ENCODE measurements at places on chromosomes 7 and 10. TPM values are rescaled to one million over a fixed set of nuclear protein-coding genes. Genes with fewer than 3 reads are reported as not detected.

GRCh38 chr7:122273117-122273516, 31.4 kb downstream of the FEZF1 start:
- H3K4me1 ChIP-seq = no peaks in the 10 kb centered on the region
- DNase-seq = no peak
- H3K27me3 ChIP-seq = no peaks in the 10 kb centered on the region
- no peak overlapping the region for H3K4me3 ChIP-seq
- H3K36me3 ChIP-seq = no peaks in the 10 kb centered on the region

DNA sequence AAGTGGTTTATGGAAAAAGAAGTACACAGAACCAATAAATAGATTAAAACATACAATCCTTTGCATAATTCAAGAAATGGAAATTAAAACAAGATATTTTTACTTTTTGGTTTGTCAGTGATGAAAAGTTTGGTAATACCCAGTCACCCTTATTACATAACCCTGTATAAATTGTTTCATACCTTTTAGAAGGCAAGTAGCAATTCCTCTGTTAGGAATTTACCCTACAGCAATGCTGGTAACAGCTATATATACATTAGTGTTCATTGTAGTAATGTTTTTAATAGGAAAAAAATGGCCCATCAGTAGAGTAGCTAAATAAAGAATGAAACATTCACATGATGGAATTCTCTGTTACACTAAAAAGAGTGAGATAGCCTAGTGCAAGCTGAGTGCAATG, 42.7 kb downstream of the PTPN12 start:
- H3K27ac ChIP-seq = no peak overlapping the region
- no peak for DNase-seq
- no peaks in the 10 kb centered on the region for H3K4me1 ChIP-seq
- H3K36me3 ChIP-seq = peaks cover 2% of the 10 kb centered on the region

DNA sequence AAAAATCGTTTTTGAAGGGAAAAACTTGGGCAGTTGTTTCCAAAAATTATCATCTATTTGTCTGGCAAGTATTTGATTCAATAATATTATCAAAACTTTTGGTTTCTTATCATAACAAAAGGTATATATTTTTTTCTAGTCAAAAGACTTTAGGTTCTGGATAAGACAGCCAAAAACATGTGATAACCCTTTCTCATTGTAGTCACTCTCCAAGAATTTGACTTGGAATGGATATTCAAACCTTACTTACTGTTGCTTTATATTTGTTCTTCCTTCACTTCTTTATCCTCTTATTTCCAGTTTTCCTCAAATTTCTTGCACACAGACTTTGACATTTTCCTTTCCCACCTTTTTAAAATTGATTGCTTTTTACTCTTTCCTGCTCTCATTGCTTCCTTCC, 140.9 kb upstream of the FAM3C start:
- H3K36me3 ChIP-seq = no peaks in the 10 kb centered on the region
- no peaks in the 10 kb centered on the region for H3K4me1 ChIP-seq
- no peaks in the 10 kb centered on the region for H3K27me3 ChIP-seq
- H3K27ac ChIP-seq = no peak overlapping the region
- no peak overlapping the region for H3K4me3 ChIP-seq
- DNase-seq = no peak

- no peak overlapping the region for H3K27ac ChIP-seq
- H3K4me3 ChIP-seq = no peak overlapping the region
- H3K36me3 ChIP-seq = no peaks in the 10 kb centered on the region
- DNase-seq = no peak
- H3K27me3 ChIP-seq = no peaks in the 10 kb centered on the region
Observed at GRCh38 chr7:75776295-75776971, 4.4 kb upstream of the CCL26 start.

- H3K36me3 ChIP-seq = no peaks in the 10 kb centered on the region
- H3K4me1 ChIP-seq = no peaks in the 10 kb centered on the region
- H3K27ac ChIP-seq = no peak overlapping the region
Observed at GRCh38 chr7:114660126-114660486, 245.5 kb downstream of the FOXP2 start.

DNA sequence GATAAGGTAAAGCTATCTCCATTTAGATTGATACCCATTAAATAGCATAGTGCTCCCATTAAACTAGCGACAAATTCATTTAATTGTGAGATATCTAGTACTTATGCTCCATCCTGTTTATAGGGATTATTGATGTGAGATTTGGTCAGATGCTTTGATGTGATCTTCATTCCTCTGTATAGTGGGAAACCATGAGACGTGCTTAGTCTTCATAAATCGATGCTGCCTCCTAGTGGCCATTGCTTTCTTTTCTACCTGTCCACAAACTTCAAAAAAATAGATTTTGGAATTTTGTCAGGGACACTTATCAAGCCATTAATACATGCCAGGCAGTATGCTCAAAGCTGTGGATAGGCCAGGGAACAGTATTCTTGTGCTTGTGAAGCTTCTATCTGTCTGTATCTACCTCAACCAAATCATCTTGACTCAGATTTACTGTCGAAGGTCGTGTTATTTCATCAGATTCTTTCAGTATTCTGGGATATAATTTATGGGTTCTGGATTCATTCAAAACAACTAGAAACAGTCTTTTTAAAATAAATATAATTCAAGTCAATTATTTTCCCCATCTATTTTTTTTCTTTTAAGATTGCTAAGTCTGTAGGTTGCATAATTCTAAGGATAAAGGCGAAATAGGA, 12.0 kb downstream of the LSM8 start:
- H3K4me3 ChIP-seq = no peak overlapping the region
- peaks cover 5% of the 10 kb centered on the region for H3K36me3 ChIP-seq
- H3K4me1 ChIP-seq = no peaks in the 10 kb centered on the region

DNA sequence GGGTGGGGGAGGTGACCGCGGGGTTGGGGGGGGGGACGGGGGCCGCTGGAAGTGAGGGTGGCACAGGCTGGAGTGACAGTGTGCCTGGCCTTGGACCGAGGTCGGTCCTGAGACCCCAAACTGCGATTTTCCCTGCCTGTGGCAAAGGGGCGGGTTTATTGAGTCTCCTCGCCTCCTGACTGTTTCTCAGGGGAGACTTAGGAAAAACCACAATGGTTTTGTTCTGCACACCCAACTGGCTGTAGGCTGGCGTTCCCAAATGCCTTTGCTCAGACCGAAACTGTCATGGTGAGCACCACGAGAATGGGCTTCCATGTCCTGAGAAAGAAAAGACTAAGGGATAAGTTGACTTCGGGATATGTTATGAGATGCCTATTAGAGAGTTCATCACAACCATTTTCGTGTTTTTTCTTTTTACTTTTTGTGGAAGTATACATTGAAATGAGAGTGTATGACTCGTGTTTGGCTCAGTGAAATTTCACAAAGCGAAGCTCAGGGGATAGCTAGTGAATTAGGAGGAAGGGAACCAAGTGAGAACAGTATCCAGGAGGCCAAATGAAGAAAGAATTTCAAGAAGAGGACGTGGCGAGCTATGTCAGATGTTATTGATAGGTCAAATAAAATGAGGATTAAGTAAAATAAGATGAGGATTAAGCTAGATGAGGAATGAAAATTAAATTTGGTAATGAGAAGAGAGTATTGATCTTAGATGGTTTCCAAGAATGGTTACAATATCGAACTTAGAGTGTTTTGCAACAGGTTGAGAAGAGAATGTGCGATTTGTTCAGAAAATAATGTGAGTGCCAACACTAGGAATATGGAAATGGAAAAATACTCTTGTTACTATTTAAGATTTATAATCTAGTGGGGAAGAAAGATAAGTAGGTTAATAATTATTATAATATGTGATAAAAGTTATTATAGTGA, 918 bp downstream of the NET1 start:
- DNase-seq = no peak
- H3K27me3 ChIP-seq = no peaks in the 10 kb centered on the region
- no peaks in the 10 kb centered on the region for H3K36me3 ChIP-seq
- peak overlapping the region; percentile 81 for H3K27ac ChIP-seq
- H3K4me1 ChIP-seq = peaks cover 10% of the 10 kb centered on the region

- H3K36me3 ChIP-seq = peaks cover 35% of the 10 kb centered on the region
- no peaks in the 10 kb centered on the region for H3K4me1 ChIP-seq
- DNase-seq = peak; percentile 69
- H3K27me3 ChIP-seq = no peaks in the 10 kb centered on the region
- no peak overlapping the region for H3K27ac ChIP-seq
Observed at GRCh38 chr10:101575580-101576210, 12.4 kb downstream of the POLL start.

DNA sequence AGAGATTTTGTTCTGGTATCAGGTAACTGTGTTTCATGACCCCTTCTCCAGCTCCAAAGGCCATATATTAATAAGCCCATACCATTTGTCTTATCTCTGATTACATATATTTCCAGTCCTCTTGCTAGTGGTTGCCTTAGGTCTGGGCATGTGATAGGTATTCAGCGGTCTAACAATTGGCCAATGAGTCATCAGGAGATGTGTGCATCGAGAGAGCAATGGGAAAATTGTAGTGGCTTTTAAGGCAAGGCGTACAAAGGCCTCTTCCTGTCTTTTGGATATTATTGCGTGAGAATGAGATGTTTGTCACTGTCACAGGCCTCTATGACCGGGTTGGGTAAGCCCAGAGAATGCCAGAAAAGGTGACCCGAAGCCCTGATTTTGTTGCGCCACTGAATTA, 38.6 kb upstream of the SFRP5 start:
- no peak overlapping the region for H3K4me3 ChIP-seq
- no peaks in the 10 kb centered on the region for H3K4me1 ChIP-seq
- H3K27me3 ChIP-seq = no peaks in the 10 kb centered on the region
- H3K36me3 ChIP-seq = no peaks in the 10 kb centered on the region
- no peak for DNase-seq

DNA sequence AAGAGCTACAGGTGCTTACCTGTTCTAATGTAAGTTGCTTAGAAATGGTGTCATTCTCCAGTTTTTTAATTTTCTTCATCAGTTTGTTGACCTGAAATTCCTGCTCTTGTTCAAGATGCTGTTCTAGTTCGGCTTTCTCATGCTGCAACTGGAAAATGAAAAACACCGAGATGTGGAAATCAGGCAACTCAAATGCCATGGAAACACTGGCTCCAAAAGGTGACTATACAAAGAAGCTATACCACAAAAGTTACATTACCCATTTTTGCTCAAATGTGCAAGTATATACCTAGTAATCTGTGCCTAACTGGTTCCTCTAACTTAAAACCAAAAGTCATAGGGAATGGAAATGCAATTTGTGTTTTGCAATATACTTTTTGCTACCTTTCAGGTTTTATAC, 73.8 kb downstream of the CCDC6 start:
- H3K4me1 ChIP-seq = no peaks in the 10 kb centered on the region
- H3K27ac ChIP-seq = no peak overlapping the region
- no peak overlapping the region for H3K4me3 ChIP-seq
- peaks cover 3% of the 10 kb centered on the region for H3K36me3 ChIP-seq

GRCh38 chr7:21717323-21717722, 174.5 kb downstream of the DNAH11 start:
- H3K27ac ChIP-seq = no peak overlapping the region
- no peaks in the 10 kb centered on the region for H3K4me1 ChIP-seq
- DNase-seq = no peak
- H3K4me3 ChIP-seq = no peak overlapping the region
- no peaks in the 10 kb centered on the region for H3K36me3 ChIP-seq

DNA sequence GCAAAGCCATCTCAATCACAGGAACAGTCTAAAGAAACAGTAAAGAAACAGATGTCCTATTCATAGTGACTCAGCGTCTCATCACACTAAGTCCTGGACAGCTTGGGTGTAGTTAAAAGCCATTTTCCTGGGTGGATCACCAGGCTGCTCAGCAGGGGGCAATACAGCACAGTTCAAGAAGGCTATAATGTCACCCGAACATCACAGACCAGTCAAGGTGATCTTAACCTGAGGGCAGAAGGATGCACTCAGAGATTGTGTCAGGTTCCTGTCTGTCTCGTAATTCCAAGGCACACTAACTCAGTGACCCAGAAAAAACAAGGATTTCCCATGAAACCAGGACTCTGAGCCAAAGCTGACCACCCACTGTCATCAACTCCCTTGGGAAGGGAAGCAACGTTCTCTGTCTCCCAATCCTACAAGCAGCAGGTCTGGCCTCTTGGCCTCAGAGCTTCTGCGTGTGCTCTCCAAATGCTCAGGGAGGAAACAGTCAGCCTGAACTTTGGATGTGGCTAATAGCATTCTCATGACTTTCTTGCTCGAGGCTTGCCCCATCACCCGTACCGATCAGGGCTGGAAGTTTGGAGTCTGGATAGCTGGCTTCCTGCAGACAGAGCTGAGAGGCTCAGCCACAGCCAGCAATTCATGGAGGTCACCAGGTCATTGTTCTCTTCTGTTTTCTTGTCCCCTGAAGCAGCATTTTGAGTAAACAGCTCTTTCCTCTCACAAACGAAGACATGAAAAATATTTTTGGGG, 90.4 kb upstream of the FAM171A1 start:
- no peaks in the 10 kb centered on the region for H3K27me3 ChIP-seq
- DNase-seq = no peak
- H3K36me3 ChIP-seq = no peaks in the 10 kb centered on the region
- H3K4me3 ChIP-seq = no peak overlapping the region
- no peak overlapping the region for H3K27ac ChIP-seq

DNA sequence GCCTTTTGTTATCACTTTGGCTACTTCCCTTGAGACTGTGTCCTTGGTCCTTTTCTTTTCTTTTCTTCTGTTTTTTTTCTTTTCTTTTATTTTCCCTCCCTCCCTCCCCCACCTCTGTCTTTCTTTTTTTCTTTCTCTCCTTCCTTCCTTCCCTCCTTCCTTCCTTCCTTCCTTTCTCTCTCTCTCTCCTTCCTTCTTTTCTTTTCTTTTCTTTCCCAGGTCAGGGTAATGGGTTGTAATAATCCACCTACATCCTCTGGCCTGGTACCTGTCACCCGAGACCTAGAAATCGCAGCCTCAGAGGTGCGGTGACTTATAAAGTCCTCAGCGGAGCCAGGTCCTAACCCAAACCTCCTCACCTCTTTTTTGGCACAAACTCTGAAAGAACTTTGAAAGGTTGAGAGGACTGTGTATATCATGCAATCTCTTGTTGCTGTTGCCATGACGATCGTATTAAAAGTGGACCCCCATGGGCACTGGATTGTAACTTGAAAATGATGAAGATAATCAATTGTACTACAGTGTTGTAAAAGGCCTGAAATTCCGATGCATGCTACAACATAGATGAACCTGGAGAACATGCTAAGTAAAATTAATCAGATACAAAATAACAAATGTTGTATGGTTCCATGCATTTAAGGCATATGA, 140.7 kb upstream of the AGK start:
- no peaks in the 10 kb centered on the region for H3K36me3 ChIP-seq
- DNase-seq = no peak
- H3K4me1 ChIP-seq = no peaks in the 10 kb centered on the region
- H3K27me3 ChIP-seq = no peaks in the 10 kb centered on the region
- no peak overlapping the region for H3K27ac ChIP-seq

METTL27 gene
- total RNA-seq = 1.0 TPM

TMEM236 gene
- 0.28 TPM for total RNA-seq

SPDYE9 gene
- total RNA-seq = not detected

THNSL1 gene
- 8.0 TPM for total RNA-seq

LRRC18 gene
- not detected for total RNA-seq

LIPN gene
- 0.09 TPM for total RNA-seq

UTF1 gene
- not detected for total RNA-seq

Data from liver (tissue), 10 donors.